ENCODE measurements at places on chromosomes 6 and 20.

- no peaks in the 10 kb centered on the region for H3K27me3 ChIP-seq
- no peak for DNase-seq
- no peak overlapping the region for H3K27ac ChIP-seq
Observed at GRCh38 chr6:92922216-92922806, 497.0 kb downstream of the EPHA7 start.

GRCh38 chr20:19683822-19684221 is 74.2 kb upstream of the RIN2 start:
- H3K27ac ChIP-seq, result no peak overlapping the region
- DNase-seq, result no peak

DNA sequence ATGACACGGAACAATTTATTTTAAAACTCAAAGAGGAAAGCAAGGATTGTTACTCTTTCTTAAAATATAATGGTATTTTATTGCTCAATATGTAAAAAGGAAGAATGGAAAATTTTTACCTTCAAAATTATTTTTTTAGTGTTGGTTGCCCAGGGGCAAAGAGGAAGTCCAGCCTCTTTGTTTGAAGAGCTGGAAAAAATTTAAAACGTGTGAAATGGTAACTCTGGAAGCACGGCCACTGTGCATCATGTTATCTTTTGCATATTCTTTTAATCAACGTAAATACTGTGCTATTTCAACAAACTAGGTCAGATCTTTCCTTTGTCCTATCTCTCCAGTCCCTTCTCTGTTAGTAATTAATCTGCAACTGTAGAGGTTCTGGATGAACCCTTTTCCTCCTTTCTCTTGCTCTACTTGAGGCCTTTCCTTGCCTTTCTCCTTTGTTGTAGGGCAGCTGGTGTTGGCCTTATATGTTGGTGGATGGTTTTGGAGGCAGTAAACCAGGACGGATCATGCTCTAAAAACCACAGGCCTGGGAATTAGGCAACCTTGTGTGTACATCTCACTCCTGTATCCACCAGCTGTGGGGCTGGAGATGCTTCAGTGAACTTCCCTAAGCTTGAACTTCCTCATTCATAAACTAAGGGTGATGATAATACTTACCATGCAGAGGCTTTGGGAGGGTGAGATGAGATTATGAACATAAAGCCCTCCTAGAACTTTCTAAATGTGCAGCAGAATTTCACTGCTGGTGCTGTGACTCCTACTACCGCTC is 143.3 kb downstream of the PRL start:
- no peaks in the 10 kb centered on the region for H3K36me3 ChIP-seq
- no peak overlapping the region for H3K27ac ChIP-seq
- no peak overlapping the region for H3K4me3 ChIP-seq

DNA sequence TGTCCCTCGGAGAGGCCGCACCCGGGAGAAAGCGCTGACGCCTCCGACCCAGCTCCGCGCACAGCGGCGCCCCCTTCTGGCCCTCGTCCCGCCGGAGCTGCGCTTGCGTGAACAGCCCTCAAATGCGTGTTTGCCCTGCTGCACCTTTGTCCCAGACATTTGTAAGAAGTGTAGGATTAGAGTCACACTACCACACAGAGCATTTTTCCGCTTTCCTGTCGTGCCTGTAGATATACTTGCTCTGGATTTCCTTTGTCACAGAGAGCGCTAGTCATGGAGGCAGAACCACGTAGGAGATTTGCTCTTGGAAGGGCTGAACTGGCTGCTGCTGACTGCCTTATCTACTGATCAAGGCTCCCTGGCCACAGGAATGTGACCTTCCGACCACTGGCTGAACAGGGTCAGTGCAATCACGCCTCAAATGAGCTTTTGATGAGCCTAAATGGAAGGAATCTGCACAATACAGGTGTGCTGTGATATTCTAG is 62.3 kb downstream of the PAX1 start:
- no peak for DNase-seq
- no peaks in the 10 kb centered on the region for H3K36me3 ChIP-seq
- H3K27me3 ChIP-seq, result no peaks in the 10 kb centered on the region
- no peaks in the 10 kb centered on the region for H3K4me1 ChIP-seq

DNA sequence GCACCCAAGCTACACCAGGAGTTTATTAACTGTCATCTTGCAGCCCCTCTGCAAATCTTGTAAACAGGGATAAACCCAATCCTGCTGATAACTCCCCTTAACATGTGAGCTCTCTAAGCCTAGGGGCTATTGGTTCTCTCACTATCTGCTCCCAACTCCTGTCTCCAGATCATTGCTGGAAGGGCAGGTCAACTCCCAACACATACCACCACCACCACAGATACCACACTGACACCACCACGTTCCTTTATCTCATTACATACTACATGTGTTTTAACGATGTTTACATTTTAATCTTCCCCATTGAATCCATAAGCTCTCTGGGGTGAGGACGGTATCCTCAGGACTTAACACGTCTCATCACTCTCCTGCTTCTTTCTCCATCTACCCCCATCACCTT is 51.8 kb downstream of the SIM1 start:
- H3K36me3 ChIP-seq, result no peaks in the 10 kb centered on the region
- no peak for DNase-seq
- no peaks in the 10 kb centered on the region for H3K27me3 ChIP-seq

GRCh38 chr20:831956-832355 is 1.6 kb upstream of the FAM110A start:
- no peaks in the 10 kb centered on the region for H3K36me3 ChIP-seq
- DNase-seq, result no peak

GRCh38 chr6:4059115-4059777 is 19.7 kb downstream of the FAM217A start:
- H3K4me3 ChIP-seq, result no peak overlapping the region
- H3K36me3 ChIP-seq, result peaks cover 53% of the 10 kb centered on the region
- no peaks in the 10 kb centered on the region for H3K27me3 ChIP-seq

GRCh38 chr20:59020938-59021551 is 1.8 kb downstream of the TUBB1 start:
- H3K4me1 ChIP-seq, result peaks cover 12% of the 10 kb centered on the region
- H3K27ac ChIP-seq, result peak overlapping the region; percentile 66
- H3K36me3 ChIP-seq, result peaks cover 16% of the 10 kb centered on the region
- no peaks in the 10 kb centered on the region for H3K27me3 ChIP-seq

DNA sequence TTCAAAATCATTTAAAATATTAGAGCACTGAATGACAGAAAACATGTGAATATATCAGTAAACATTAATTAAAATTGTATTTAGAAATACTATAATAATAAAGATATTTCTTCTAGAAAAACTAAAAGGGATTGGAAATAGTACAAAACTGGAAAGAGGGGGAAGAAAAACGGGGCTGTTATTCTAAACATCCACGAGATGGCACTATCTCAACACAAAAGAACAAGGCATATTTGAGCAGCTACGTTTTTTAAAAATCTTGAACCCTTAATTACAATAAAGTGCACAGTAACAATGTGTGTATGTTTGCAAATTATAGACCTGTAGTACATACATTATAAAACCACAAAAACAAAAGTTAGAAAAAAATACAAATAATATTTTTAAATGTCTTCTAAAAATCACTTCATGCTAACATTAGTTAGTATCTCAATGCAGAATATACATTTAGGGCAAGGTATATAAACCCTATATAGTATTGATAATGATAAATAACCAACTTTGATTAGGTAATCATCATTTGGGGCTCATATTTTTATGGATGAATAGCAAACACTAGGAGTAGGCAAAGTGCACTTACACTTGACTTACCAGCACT is 42.5 kb upstream of the PNISR start:
- H3K27me3 ChIP-seq, result no peaks in the 10 kb centered on the region
- DNase-seq, result no peak

DNA sequence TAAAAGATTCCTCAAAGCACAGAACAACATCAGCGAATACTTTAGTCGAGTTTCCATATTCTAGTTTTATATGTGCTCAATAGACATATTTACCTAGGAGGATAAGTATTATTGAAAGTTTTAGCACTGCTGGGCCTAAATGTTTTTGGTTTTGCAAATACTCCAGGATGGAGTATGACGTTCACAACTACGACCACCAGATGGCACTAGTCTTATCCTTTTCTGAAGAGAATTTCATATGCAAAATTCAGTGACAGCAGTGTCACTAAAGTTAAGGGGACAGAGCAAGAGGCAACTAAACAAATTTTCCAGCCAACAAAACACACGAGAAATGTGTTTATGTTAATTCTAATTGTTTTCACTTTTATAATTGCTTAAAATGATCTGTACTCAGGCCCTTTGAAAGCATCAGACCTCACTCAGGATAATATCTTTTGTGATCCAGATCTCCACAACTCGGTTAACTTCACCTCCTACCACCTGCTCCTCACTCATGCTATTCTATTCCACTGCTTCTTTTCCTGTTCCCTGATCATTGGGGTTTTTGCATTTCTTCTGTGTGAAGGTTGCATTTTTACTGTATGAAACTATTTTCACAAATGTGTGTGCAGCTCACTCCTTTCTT is 220.8 kb downstream of the TRDN start:
- no peaks in the 10 kb centered on the region for H3K36me3 ChIP-seq
- no peaks in the 10 kb centered on the region for H3K27me3 ChIP-seq
- H3K4me1 ChIP-seq, result no peaks in the 10 kb centered on the region
- no peak overlapping the region for H3K27ac ChIP-seq
- no peak for DNase-seq

DNA sequence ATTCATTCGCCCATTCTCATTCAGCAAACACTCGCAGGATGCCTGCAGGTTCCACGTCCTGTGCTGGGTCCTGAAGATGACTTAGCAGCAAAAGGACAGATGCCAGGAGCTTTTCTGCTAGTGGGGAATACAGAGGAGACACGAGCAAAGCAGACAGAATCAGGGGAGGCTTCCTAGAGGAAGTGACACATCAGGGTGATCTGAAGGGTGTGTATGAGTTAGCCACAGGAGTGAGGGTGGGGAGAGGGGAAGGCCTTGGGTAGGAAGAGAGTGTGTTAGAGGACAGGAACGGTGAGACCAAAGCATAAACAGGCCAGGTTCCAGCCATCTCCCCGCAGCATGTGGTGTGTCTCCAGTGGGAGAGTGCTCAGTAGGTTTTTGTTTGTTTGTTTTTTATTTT is 73.4 kb upstream of the GTSF1L start:
- no peak overlapping the region for H3K27ac ChIP-seq
- H3K4me1 ChIP-seq, result no peaks in the 10 kb centered on the region
- no peak for DNase-seq
- no peaks in the 10 kb centered on the region for H3K27me3 ChIP-seq
- no peaks in the 10 kb centered on the region for H3K36me3 ChIP-seq

GRCh38 chr6:54366667-54367327 is 58.6 kb downstream of the TINAG start:
- H3K27ac ChIP-seq, result no peak overlapping the region
- no peak for DNase-seq
- H3K36me3 ChIP-seq, result no peaks in the 10 kb centered on the region

- no peaks in the 10 kb centered on the region for H3K36me3 ChIP-seq
- H3K27ac ChIP-seq, result no peak within 1 kb of the TSS
Observed at GRCh38 chr6:131950767-131951575, at the start of gene CCN2. Gene CCN2, minus strand, starts transcription at chr6:131951372. Its CDS starts 200 bp downstream, at chr6:131951172.

- no peak for DNase-seq
- H3K27me3 ChIP-seq, result no peaks in the 10 kb centered on the region
- H3K4me3 ChIP-seq, result no peak overlapping the region
- no peaks in the 10 kb centered on the region for H3K36me3 ChIP-seq
Observed at GRCh38 chr20:5718896-5719595, 31.2 kb upstream of the SHLD1 start.

DNA sequence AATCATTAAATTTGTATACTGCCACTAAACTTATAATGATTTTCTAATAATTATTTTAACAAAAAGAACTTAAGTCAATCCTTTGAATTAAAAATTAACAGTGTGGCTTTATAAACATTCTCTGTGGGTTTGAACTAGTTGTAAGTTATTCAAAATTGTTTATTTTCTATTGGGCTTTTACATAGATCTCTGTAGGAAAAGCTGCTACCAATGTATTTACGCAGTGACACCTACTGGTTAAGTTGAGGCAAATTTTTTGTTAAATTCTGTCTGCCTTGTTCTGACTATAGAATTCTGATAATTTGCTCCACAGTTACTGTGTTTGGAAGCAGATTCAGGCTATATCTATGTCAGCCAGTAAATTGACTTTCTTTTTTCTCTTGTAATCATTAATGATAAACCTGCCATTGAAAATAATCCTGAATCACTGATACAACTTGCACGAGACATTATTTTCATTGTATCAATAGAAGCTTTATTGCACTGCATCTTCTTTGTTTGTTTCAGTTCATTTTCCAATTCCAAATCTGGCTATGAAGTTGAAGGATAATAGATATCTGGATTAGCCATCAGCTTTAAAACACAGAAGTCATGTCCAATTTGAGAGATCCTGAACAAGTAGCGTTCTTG is 66.0 kb upstream of the UTRN start:
- H3K27ac ChIP-seq, result no peak overlapping the region
- no peaks in the 10 kb centered on the region for H3K27me3 ChIP-seq
- no peak overlapping the region for H3K4me3 ChIP-seq
- H3K4me1 ChIP-seq, result peaks cover 30% of the 10 kb centered on the region

- no peaks in the 10 kb centered on the region for H3K27me3 ChIP-seq
- H3K27ac ChIP-seq, result no peak overlapping the region
- no peaks in the 10 kb centered on the region for H3K36me3 ChIP-seq
Observed at GRCh38 chr6:12580290-12580689, 136.3 kb upstream of the PHACTR1 start.

DNA sequence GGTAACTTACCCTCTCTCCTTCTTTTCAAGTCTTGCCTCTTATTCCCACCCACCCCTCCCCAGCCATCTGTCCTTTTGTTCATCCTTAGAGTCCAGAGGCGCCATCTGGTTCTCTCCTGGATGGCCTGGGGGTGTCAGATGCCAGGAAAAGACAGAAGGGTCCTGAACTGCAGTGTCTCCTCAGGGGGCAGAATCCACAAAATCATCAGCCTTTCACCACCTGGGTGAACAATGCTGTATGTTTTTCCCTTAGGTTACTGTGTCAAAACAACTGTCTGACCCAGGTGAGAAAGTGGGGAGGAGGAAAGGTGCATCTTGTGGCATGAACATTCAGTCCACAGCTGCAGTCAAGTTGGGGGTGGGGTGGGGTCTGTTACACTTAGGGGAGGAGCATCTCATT is 47.9 kb upstream of the FYN start:
- H3K4me3 ChIP-seq, result no peak overlapping the region
- no peak for DNase-seq
- H3K4me1 ChIP-seq, result no peaks in the 10 kb centered on the region
- H3K27me3 ChIP-seq, result no peaks in the 10 kb centered on the region

DNA sequence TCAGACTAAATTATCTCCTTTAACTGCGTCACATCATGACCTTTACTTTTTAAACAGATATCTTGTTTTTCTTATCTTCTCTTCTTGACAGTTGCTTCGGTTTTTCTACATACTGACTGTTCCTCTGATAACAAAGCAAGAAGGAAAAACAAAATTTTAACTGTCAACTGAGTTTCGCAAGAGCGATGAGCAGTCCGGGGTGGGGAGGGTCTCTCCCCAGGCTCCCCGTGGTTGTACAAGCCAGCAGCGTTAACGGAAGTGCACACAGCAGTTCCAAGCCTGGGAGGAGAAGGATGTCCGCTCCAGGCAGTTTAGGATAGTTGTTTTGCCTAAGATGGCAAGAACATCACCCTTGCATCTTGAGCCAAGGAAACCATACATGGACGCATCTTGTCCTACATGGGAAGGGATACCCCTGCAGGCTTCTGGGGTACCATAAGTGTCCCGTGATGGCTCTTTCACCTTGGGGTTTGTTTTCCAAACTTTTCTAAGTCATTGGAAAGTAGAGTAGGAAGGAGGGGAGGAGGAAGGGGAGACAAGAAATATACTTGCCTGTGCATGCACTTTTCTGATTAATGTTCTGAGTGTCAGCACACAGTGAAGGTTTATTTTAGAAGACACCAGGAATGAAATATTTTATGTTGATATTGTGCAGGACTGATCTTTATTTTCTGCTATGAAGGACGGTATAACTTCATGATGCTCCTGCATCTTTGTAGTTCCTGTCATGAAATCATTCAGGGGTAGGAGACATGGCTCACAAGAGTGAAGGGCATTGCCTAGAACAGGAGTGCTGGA is 20.8 kb downstream of the SLC24A3 start:
- DNase-seq, result no peak
- no peak overlapping the region for H3K27ac ChIP-seq
- no peaks in the 10 kb centered on the region for H3K27me3 ChIP-seq
- no peak overlapping the region for H3K4me3 ChIP-seq
- H3K36me3 ChIP-seq, result no peaks in the 10 kb centered on the region
- no peaks in the 10 kb centered on the region for H3K4me1 ChIP-seq

Measured in CD8-positive, alpha-beta memory T cell (primary cell).